ENCODE measurements at places on chromosomes 1 and 21. TPM values are rescaled to one million over a fixed set of nuclear protein-coding genes. Genes with fewer than 3 reads are reported as not detected.

URB2 gene
- total RNA-seq: 15.2 TPM

FCAMR gene
- not detected for total RNA-seq

LAPTM5 gene
- total RNA-seq: not detected

RNU1-3 gene
- total RNA-seq: 294 TPM

RAB7B gene
- 0.19 TPM for total RNA-seq

ICOSLG gene
- total RNA-seq: not detected

SMCP gene
- total RNA-seq: not detected

HSD11B1 gene
- total RNA-seq: not detected

KCNA3 gene
- not detected for total RNA-seq

PLXNA2 gene
- 8.7 TPM for total RNA-seq

SPRR2A gene
- not detected for total RNA-seq

CCDC17 gene
- total RNA-seq: 0.34 TPM

FDPS gene
- total RNA-seq: 205 TPM

LCE2A gene
- total RNA-seq: not detected

FYB2 gene
- total RNA-seq: not detected

TSPEAR gene
- not detected for total RNA-seq

LCE1C gene
- total RNA-seq: not detected

AKR7A3 gene
- total RNA-seq: 0.21 TPM

CD5L gene
- not detected for total RNA-seq

PLA2G4A gene
- not detected for total RNA-seq

WNT2B gene
- 8.7 TPM for total RNA-seq

NR1I3 gene
- total RNA-seq: not detected

AMY1C gene
- not detected for total RNA-seq

TAL1 gene
- not detected for total RNA-seq

ADORA1 gene
- total RNA-seq: not detected

MCOLN2 gene
- 1.4 TPM for total RNA-seq

RBM8A gene
- total RNA-seq: 285 TPM

MARK1 gene
- total RNA-seq: not detected

MAP1LC3C gene
- total RNA-seq: not detected

SRGAP2B gene
- total RNA-seq: 58.2 TPM

RBM34 gene
- total RNA-seq: 264 TPM

REN gene
- not detected for total RNA-seq

HTR6 gene
- total RNA-seq: not detected
